ENCODE measurements at places on chromosomes 1 and 21. TPM values are rescaled to one million over a fixed set of nuclear protein-coding genes. Genes with fewer than 3 reads are reported as not detected.

DNA sequence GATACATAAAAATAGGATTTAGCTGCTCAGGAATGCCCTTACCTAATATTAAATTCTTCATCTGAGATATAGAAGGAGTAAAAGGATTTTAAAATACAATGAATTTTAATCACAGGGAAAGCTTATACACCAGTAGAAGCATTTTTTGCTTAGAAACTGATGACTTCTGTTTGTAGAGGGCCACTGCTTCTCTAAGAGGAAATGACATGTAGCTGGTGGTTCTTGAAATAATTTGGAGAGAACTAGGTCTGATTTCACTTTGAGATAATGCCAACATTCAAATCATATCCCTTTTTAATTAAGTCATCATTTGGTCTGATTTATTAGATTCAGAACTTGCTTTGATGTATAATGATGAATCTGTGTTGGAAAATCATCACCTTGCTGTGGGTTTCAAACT, 166.6 kb upstream of the SGIP1 start:
- no peak overlapping the region for H3K27ac ChIP-seq
- H3K4me3 ChIP-seq, result no peak overlapping the region
- DNase-seq, result no peak
- H3K27me3 ChIP-seq, result no peaks in the 10 kb centered on the region
- H3K36me3 ChIP-seq, result peaks cover 54% of the 10 kb centered on the region

The TSNAX gene
- 7.6 TPM for polyA plus RNA-seq

- H3K36me3 ChIP-seq, result no peaks in the 10 kb centered on the region
- no peak overlapping the region for H3K4me3 ChIP-seq
- no peaks in the 10 kb centered on the region for H3K27me3 ChIP-seq
Measured at GRCh38 chr1:117636637-117637425, 31.0 kb downstream of the TENT5C start.

DNA sequence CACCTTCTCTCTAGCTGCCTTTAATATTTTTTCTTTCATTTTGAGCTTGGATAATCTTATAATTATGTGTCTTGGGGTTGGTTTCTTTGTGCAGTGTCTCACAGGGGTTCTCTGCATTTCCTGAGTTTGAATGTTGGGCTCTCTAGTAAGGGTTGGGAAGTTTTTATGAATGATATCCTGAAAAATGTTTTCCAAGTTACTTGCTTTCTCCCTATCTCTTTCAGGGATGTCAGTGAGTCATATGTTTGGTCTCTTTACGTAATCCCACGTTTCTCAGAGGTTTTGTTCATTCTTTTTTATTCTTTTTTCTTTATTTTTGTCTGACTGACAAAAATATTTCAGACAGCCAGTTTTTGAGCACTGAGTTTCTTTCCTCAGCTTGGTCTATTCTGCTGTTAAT, 55.4 kb upstream of the CCDC190 start:
- no peak overlapping the region for H3K4me3 ChIP-seq
- H3K27ac ChIP-seq, result no peak overlapping the region
- H3K4me1 ChIP-seq, result peaks cover 17% of the 10 kb centered on the region
- DNase-seq, result no peak

- DNase-seq, result no peak
- H3K36me3 ChIP-seq, result no peaks in the 10 kb centered on the region
- H3K27ac ChIP-seq, result no peak overlapping the region
- H3K4me3 ChIP-seq, result no peak overlapping the region
- no peaks in the 10 kb centered on the region for H3K4me1 ChIP-seq
- no peaks in the 10 kb centered on the region for H3K27me3 ChIP-seq
Measured at GRCh38 chr1:176691251-176692228, 228.6 kb downstream of the PAPPA2 start.

The RIPPLY3 gene
- polyA plus RNA-seq, result not detected

The LYPD8 gene
- polyA plus RNA-seq, result not detected

DNA sequence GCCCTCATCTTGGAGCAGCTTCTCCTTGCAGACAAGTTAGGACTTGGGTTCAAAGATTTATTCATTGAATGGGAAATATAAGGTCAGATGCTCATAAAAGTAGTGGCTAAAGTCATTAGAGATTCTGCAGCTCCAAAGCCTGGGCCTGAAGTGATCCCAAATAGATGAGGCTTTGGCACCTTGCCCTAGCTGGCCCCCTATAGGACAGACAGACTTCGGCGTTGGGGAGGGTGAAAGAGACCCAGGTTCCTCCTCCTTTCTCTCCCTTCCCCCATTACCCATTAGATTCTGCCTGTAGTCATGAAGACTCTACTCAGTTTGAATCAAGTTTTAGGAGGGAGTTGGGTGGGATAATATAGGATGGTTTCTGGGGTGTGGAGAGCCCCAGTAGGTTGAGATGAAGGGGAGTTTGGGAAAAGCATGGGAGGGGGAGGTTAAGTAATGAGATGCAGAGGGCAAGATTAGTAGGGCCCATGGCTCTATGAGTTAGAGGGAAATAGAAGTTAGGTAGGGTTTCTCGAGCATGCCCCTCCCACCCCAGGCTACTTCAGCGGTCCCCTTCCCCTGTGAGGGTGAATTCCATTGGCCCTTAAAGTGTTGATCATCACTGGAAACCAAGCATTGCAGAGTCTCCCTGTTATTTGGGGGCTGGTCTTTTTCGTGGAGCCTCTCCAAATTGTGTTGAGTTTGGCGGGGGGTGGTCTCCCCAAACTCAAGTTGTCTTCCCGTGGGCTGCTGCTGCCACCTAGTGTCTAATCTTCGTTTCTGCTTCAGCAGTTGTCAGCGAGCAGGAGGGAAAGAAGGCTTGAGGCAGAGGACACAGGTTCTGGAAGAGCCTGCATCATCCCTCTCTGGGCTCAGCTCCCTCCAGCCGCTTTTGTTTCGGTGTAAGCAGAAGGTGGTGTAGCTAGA, 2.1 kb upstream of the AHDC1 start:
- peaks cover 72% of the 10 kb centered on the region for H3K4me1 ChIP-seq
- H3K36me3 ChIP-seq, result peaks cover 7% of the 10 kb centered on the region
- peak; percentile 64 for DNase-seq
- H3K27ac ChIP-seq, result no peak overlapping the region

The LGALS8 gene
- 58.9 TPM for polyA plus RNA-seq
